Fibroblast of skin of right biceps (primary cell): ENCODE measurements at places on chromosomes 11 and 22.

- DNase-seq, result peak; percentile 81
Measured at GRCh38 chr11:47863189-47863897, 15.2 kb upstream of the NUP160 start.

- no peak for DNase-seq
Measured at GRCh38 chr11:85044911-85045310, 582.2 kb downstream of the DLG2 start.

- DNase-seq, result no peak
Measured at GRCh38 chr22:37065180-37065579, 13.6 kb downstream of the KCTD17 start.

- peak; percentile 33 for DNase-seq
Measured at GRCh38 chr11:32343325-32344008, 91.9 kb downstream of the WT1 start.

- DNase-seq, result no peak
Measured at GRCh38 chr11:43797337-43797736, 83.3 kb upstream of the ALKBH3 start.

GRCh38 chr22:21077884-21078508, 32.2 kb downstream of the LRRC74B start:
- DNase-seq, result no peak

GRCh38 chr11:9714272-9714940, 50.5 kb downstream of the SWAP70 start:
- DNase-seq, result no peak

- DNase-seq, result peak; percentile 77
Measured at GRCh38 chr11:16169541-16169940, 186.8 kb downstream of the SOX6 start.

GRCh38 chr11:121336279-121336937, 43.8 kb downstream of the SC5D start:
- no peak for DNase-seq

- no peak for DNase-seq
Measured at GRCh38 chr11:61795876-61796526, 3.3 kb downstream of the FEN1 start.

DNA sequence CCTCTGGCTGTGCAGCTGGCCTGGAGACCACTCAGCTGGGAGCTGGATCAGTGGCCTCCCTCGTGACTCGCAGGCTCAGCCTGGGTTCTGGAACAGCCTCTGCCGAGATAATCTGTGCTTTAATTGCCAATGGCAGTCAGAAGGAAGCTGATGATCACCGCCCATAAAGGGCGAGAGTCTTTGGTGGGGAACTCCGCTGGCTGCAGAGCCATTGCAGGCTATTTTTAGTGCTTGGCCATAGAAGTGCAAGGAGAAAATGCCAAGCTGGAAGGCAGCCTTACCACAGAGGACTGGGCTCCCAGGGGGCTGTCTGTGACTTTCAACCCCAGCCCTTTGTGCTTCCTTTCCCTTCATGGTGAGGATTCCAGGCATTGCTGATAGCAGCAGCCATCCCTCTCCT, 62.2 kb upstream of the TENM4 start:
- DNase-seq, result peak; percentile 26

DNA sequence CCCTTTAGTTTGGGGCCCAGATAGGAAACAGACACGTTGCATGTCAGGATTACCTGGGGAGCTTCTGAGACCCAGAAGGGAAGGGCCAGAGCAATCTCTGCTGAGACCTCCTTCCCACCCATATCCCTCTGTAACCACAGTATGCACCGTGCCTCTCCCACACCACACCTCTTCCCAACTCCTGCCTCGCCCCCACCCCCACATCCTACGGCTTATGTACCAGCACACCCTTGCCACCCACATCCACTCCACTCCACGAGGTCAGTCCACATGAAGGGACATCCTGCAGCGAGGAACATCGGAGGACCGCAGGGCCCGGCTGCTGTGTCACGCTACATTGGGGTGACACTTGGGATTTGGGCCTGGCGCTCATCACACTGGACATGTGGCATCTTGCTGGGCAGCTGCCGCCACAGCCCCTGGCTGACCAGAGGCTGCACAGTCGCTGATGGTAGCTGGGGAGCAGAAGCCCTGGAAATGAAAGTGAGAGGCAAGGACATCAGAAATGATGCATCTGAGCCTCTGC, 118.3 kb upstream of the LMO1 start:
- no peak for DNase-seq

GRCh38 chr11:78782725-78783124, 208.1 kb upstream of the NARS2 start:
- DNase-seq, result no peak

- DNase-seq, result peak; percentile 74
Measured at GRCh38 chr11:84901991-84902390, 725.2 kb downstream of the DLG2 start.

DNA sequence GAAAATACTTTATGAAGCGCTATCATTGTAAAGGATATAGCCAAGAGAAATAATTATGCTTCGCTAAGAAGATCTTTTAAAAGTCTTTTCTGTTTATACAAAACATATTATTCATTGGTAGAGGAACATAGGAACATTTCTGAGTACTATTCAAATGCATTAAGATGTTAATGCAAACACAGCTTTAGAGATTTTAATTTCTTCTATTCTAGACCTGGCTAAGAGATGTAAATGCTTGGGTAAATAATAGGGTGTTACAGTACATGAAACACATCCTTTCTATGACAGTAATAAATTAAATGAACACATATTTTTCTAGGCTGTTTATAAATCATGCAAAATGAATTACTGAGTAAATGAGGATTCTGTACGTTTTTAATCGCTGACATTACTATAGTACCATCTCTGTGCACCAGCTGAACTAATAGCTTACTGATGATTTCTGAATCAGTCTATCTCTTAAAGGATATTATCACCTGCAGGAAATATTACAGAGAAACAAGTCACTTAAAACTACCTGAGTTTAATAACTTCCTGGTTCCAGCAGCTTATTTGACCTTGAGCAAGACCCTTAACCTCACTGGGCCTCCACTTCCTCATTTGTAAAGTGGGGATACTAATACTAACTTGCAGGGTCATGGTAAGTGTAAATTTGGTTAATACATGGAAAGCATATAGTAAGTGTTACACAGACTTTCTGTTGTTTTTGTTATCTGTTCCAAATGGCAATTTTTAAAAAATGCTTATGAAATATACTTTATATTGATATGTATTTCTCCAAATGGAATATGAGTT, 344.9 kb downstream of the DYNC2H1 start:
- DNase-seq, result no peak

DNA sequence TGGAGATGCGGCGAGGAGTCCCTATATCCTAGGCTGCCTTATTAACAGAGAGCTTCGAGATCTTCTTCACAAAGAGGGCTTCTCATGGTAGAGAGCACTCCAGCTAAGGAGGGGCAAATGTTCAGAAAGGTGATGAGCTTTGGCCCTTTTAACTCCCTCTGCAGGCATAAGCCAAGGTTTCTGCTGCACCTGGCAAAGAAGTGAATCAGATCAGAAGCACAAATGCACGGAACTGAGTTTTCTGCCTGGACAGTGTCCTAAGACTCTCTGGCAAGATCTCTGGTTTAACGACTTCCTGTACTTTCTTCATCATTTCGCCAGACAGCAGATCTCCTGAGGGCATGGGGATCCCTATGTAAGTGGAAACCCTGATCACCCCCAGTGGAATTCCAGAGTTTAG, 37.2 kb downstream of the POU2AF3 start:
- DNase-seq, result no peak

GRCh38 chr11:85826116-85826855, 15.3 kb upstream of the SYTL2 start:
- DNase-seq, result peak; percentile 61

DNA sequence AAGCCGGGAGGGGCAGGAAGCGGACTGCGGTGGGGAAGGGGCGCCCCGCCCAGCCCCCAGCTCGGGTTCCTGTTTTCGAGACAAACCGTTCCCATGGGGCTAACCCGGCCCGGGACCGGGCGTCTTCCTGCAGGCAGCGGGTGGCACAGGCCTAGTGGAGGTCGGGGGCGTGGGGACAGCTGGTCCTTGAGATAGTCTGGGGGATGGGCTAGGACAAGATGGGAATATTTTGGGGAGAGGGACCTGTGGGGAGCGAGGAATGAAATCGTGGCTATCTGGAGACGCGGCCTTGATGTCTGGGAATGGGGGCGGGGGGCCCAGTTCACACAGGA, 1.2 kb upstream of the RASGRP2 start:
- DNase-seq, result no peak

DNA sequence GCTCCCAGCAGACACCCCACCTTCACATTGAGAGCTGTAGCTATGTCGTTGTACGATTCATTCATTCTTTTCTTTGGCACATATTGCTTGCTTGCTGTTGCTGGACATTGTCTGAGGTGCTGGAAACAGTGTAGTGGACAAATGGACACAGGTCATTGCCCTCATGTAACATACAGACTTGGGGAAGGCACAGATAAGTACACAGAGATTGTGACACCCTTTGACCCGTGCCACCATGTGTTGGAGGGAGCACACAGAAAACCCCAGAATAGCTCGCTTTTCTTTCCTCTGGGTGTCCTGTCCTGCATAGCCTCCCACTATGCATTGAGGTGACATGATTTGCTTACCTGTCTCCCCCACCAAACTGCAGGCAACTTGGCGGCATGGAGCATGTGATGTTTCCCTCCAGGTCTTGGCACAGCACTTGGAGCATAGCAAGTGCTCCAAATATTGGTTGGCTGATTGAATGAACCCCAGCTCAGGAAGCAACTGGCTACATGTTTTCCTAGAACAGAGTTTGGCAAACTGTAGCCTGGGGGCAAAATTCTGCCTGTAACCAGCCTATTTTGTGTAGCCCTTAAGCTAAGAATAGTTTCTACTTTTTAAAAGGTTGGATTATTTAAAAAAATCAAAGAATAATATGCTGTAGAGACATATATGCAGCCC, 30.9 kb upstream of the NECTIN1 start:
- no peak for DNase-seq

DNA sequence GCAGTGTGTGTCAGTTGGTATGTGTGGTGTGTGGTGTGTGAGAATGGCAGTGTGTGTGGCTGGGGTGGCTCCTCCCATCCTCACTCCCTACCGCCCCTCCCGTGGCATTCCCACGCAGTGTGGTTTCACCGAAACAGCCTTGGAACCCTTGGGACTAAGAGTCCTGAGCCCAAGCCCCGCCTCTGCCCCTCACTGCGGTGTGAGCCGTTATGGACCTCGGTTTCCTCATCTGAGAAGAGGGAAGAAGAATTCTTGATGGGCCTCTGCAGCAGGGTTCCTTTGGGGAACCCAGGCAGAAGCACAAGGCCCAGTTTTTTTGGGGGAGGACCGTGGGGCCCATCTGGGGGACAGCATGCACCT, 7.2 kb downstream of the UPK3A start:
- no peak for DNase-seq

GRCh38 chr11:95736355-95736754, 53.2 kb downstream of the FAM76B start:
- DNase-seq, result no peak
